ENCODE measurements at places on chromosomes 6 and 20. TPM values are rescaled to one million over a fixed set of nuclear protein-coding genes. Genes with fewer than 3 reads are reported as not detected.

The MDFI gene
- total RNA-seq, result 7.4 TPM

The GABRR2 gene
- under 0.01 TPM for total RNA-seq

The TFAP2A gene
- total RNA-seq, result not detected

The OPN5 gene
- total RNA-seq, result not detected

The HCK gene
- not detected for total RNA-seq

The DACT2 gene
- not detected for total RNA-seq

The HLA-DQB2 gene
- total RNA-seq, result not detected

The MYT1 gene
- not detected for total RNA-seq

The MYO6 gene
- total RNA-seq, result 28.7 TPM

The DNAH8 gene
- total RNA-seq, result not detected

The LY6G5C gene
- total RNA-seq, result 0.51 TPM

The HSPA1L gene
- 1.2 TPM for total RNA-seq

The RSPH9 gene
- total RNA-seq, result 0.65 TPM

The PROKR2 gene
- not detected for total RNA-seq

The ZNF391 gene
- total RNA-seq, result 2.4 TPM

The SULF2 gene
- total RNA-seq, result 34.4 TPM

The VSTM2L gene
- total RNA-seq, result 1.8 TPM

The PRDM13 gene
- not detected for total RNA-seq

The ASIP gene
- total RNA-seq, result not detected

The PI16 gene
- 0.59 TPM for total RNA-seq

The FAM217A gene
- total RNA-seq, result not detected

The SLCO4A1 gene
- total RNA-seq, result under 0.01 TPM

The C20orf202 gene
- total RNA-seq, result not detected

The SLC22A3 gene
- 142 TPM for total RNA-seq

The PLCB1 gene
- 22.1 TPM for total RNA-seq

The NMBR gene
- total RNA-seq, result not detected

The CDH26 gene
- total RNA-seq, result 0.09 TPM

The PREX1 gene
- total RNA-seq, result 2.1 TPM

The CD24 gene
- total RNA-seq, result 7.2 TPM

The TINAG gene
- not detected for total RNA-seq

The GRM4 gene
- 0.30 TPM for total RNA-seq

The OR2H1 gene
- total RNA-seq, result not detected

The SYNDIG1 gene
- total RNA-seq, result 5.6 TPM

The PNLDC1 gene
- not detected for total RNA-seq

The TSPO2 gene
- not detected for total RNA-seq

The NFATC2 gene
- total RNA-seq, result 0.59 TPM

The IRF4 gene
- total RNA-seq, result not detected

The ABHD16B gene
- total RNA-seq, result 0.09 TPM

The PTK6 gene
- total RNA-seq, result 0.18 TPM
